A549 treated with dexamethasone at 1 μM for 4 hours (cell line): ENCODE measurements at places on chromosomes 16 and 17. TPM values are rescaled to one million over a fixed set of nuclear protein-coding genes. Genes with fewer than 3 reads are reported as not detected.

The MBTPS1 gene
- total RNA-seq, result 38.5 to 48.6 TPM (median 47.0 TPM) in 5 replicates

The IL17C gene
- not detected in 5 replicates for total RNA-seq

The KRT23 gene
- 0.07 to 0.18 TPM (median 0.08 TPM) in 5 replicates for total RNA-seq

The ZPBP2 gene
- total RNA-seq, result not detected in 5 replicates

The KRTAP9-2 gene
- not detected in 5 replicates for total RNA-seq

The METRNL gene
- total RNA-seq, result 29.5 to 44.4 TPM (median 37.1 TPM) in 5 replicates

The FAM234A gene
- 40.4 to 53.2 TPM (median 47.3 TPM) in 5 replicates for total RNA-seq

The ANKRD40CL gene
- total RNA-seq, result not detected in 5 replicates

The NPIPA3 gene
- total RNA-seq, result 0.35 to 1.9 TPM (median 1.0 TPM) in 5 replicates

The SYNGR3 gene
- 5.7 to 7.4 TPM (median 6.8 TPM) in 5 replicates for total RNA-seq

The KCNG4 gene
- not detected in 5 replicates for total RNA-seq

The APOH gene
- 3.9 to 6.7 TPM (median 5.0 TPM) in 5 replicates for total RNA-seq

The MAF gene
- total RNA-seq, result 0.26 to 0.46 TPM (median 0.40 TPM) in 5 replicates

The HEATR9 gene
- total RNA-seq, result not detected in 5 replicates

The HS3ST3A1 gene
- 0.47 to 0.70 TPM (median 0.66 TPM) in 5 replicates for total RNA-seq

The PRSS33 gene
- not detected in 5 replicates for total RNA-seq

The EFCAB13 gene
- 1.5 to 3.1 TPM (median 2.0 TPM) in 5 replicates for total RNA-seq

The PABPN1L gene
- total RNA-seq, result not detected in 5 replicates

The HOXB1 gene
- total RNA-seq, result not detected in 5 replicates

The RNF157 gene
- total RNA-seq, result 9.1 to 12.6 TPM (median 12.4 TPM) in 5 replicates

The C1QTNF8 gene
- total RNA-seq, result 0.05 TPM in 1 of 5 replicates, not detected in the others

The MMP25 gene
- 1.1 to 1.6 TPM (median 1.3 TPM) in 5 replicates for total RNA-seq

The TBC1D3K gene
- not detected in 5 replicates for total RNA-seq

The SLC13A5 gene
- total RNA-seq, result 0.08 to 0.39 TPM (median 0.21 TPM) in 5 replicates

The ERN2 gene
- total RNA-seq, result not detected in 5 replicates

The KCNH6 gene
- 0.02 to 0.06 TPM (median 0.05 TPM) in 3 of 5 replicates, not detected in the others for total RNA-seq

The VAT1L gene
- 0.02 TPM in 2 of 5 replicates, not detected in the others for total RNA-seq

The C1QL1 gene
- 15.9 to 33.2 TPM (median 27.2 TPM) in 5 replicates for total RNA-seq
